ENCODE measurements at places on chromosomes 4 and X.

DNA sequence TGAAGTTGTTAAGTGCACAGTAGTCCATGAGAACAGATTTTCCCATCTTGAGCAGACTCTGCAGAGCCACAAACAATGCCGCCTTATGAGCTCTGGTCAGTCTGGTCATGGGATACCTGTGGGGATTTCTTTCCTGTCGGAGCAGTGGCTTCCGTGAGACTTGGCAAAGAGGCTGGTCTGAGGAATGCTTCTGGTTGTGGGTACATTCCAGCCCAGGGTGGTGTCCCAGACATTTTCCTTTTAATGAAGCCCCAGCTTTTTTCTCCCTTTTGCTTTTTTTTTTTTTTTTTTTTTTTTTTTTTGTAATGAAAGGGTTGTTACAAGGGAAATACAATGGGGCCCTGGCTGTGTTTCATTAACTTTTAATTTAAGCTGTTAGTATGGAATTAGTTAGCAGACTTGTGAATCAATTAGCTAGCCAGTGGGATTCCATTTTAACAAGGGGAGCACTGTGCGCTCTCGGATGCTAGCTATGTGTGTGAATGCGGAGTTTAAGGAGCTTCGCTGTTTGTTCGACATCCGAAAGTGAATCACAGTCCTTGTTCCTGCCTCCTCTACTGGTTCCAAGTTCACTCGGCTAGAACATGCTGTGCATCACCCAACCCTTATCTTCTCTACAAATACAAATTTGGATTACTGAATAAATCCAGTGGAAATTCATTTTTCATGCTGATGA, 225.1 kb downstream of the CBR4 start:
- DNase-seq, result no peak

- no peak for DNase-seq
Observed at GRCh38 chrX:124030520-124030919, 69.0 kb downstream of the STAG2 start.

DNA sequence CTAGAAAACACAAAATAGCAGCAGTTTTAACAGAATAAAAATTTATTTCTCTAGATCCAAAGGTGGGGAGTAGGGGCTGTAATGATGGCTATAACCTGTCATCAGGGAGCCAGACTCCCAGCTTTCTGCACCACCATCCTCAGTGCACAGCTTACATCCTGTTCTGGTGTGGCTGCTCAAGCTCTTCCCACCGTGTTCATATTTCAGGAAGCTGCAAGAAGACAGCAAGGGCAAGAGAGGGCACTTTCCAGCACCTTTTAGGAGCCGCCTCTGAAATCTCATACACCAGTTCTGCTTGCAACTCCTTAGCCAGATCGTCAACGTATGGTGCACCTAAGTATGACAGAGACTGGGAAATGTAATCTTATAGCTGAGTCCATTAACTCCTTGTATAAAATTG, 253.7 kb downstream of the CENPC start:
- no peak for DNase-seq

GRCh38 chr4:10891866-10892265, 207.3 kb upstream of the CLNK start:
- no peak for DNase-seq

DNA sequence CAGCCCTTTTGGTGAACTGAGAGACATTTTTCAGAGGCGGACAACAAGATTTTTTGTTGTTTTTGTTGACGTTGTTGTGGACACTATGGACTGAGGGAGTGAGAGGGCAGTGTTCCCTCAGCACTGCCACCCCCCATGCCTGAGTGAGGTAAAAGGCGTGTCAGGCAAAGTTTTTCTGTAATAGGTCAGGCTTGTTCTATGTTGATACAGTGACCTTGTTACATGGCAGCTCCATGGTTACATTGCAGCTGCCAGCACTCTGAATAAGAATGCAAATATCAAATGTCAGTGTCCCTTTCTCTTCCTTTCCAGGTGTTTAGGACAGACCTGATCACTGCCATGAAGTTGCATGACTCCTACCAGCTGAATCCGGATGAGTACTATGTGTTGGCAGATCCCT, 36.6 kb downstream of the JADE1 start:
- no peak for DNase-seq

DNA sequence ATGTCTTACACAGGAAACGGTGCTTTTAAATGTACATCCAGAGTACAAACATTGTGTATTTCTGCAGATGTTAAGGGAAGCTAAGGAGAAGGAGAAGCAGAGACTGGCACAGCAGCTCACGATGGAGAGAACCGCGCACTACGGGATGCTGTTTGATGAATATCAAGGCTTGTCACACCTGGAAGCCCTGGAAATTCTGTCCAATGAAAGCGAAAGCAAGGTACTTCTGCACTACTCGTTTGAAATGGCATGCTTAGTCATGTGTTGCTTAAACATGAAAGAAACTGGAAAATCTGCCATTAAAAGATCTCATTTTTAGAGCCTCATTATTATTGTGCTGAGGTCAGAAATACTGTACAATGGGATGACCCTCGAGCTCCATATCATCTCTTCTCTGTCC, 47.2 kb downstream of the FAM114A1 start:
- no peak for DNase-seq

GRCh38 chr4:153643406-153644383, 40.4 kb upstream of the TLR2 start:
- peak; percentile 67 for DNase-seq

- peak; percentile 34 for DNase-seq
Observed at GRCh38 chr4:83231620-83232076, 53.0 kb downstream of the COQ2 start.

DNA sequence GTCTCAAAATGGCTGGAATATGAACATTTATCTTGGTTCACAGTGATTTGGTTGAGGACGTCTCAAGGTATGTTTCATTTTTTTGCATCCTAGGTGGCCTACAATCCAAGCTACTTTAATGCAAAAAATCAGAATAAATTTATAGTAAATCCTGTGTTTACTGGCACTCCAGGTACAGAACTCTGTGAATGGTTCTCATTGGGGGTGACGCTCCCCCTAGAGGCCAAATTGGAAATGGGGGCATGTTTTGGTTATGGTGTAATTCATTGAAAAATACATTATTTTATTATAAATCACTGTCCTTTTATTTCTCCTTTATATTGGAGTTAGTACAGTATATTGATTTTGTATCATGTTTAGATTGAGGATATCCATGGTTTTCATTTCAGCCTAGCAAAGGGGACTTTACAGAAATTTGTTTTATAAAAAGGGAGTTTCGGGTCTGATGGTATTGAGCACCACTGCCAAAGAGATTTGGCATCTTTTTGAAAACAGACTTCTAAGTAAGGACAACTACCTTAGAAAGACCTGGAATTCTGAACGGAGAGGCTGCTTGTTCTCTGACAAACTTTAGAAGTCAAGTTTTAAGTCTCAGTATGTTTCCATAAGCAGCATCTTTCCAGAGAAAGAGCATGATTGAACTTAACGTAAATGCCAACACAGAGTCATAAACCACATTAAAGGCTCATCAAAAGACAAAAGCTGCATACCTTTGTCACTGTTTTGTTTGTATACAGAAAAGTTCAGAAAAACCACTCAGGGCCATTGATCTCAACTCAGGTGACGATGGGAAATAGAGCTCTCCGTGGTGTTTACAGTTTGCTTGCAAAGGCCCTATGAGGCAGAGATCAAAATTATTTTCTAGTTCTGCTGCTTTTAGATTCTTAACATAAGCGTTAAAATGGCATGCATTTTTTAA, 19.4 kb downstream of the MTM1 start:
- peak; percentile 59 for DNase-seq

DNA sequence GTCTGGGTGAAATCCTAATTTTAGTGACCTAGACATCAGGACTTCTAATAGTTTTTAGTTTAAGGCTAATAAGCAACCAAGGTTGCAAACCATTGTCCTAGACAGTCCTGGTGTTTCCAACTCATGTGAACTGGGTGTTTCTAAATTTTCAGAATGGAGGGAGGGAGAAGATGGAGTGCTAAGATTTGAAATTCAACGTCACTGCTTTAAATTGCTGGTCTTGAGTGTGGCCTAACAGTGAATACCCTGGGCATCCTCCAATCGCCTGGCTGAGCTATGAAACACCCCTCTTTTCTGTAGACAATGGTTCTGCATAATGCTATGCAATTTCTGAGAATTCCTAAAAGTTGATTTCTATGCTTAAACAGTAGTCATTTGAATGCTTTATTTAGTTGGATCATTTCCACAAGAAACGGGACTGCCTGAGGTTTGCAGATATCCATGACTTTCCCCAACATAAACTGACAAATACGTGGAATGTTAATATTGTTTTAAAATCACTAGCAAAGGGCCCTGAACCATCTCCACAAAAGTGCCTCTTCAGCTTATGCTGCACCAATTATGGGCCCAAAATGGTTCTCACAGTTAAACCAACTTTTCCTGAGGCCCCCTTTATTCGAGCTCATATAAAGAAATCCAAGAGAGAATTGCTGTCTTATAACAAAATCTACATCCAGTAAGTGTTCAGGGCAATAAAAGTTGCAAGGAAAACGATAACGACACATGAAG, 1.1 kb downstream of the FBXL5 start:
- peak; percentile 16 for DNase-seq

- DNase-seq, result peak; percentile 72
Observed at GRCh38 chrX:40539214-40540142, 41.3 kb upstream of the ATP6AP2 start.

- DNase-seq, result no peak
Observed at GRCh38 chr4:139674875-139675550, 9.4 kb downstream of the MGST2 start.

- no peak for DNase-seq
Observed at GRCh38 chr4:183971929-183972490, 66.9 kb downstream of the STOX2 start.

GRCh38 chrX:131677655-131678628, 134.1 kb downstream of the OR13H1 start:
- peak; percentile 23 for DNase-seq

GRCh38 chr4:76590798-76591281, 155.8 kb downstream of the SHROOM3 start:
- DNase-seq, result no peak

- DNase-seq, result no peak
Observed at GRCh38 chr4:185938654-185939053, 126.7 kb upstream of the SORBS2 start.

GRCh38 chr4:86908251-86908657, 16.0 kb upstream of the C4orf36 start:
- DNase-seq, result no peak

Measured in CD4-positive, alpha-beta T cell treated with Interleukin-12 subunit alpha and Interleukin-12 subunit beta, for 1 hour (primary cell).